ENCODE measurements at places on chromosomes 3 and 15.

- no peak for DNase-seq
These were observed 9.4 kb downstream of the MME start for GRCh38 chr3:155089495-155089894.

DNA sequence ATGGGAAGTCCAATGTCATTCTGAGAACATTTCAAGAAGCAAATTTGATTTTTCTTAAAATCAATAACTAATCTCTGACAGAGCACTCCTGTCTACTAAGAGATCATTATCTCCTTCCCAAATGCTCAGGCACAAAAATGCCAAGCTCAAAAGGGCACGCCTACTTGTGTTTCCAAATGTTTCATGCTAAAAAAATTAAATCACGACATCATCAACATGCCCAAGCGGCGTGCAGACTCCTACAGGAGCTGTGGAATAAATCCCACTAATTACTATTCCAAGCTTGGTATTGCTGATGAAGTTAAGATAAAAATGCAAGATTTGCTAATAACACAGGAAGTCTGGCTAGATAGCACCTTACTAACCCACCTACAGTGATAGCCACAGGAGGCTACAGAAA, 140.8 kb downstream of the OSBPL10 start:
- DNase-seq: no peak

DNA sequence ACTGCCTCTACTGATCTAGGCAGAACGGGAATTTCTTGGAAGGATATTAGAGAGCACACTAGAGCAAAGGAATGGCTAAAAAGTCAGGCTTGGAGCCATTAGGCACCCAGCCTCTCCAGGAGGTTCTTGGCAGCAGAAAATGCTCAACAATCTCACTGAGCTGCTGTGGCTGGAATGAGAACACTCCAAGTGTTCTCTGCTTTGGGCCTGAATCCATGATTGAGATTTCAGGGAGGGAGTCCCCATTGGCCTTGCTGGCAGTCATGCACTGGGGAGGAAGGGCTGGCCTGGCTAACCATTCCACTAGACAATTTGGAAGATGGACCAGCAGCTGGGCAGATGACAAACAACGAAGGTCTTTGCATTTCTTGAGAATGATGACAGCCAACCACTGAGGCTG, 362.6 kb downstream of the SHQ1 start:
- no peak for DNase-seq

GRCh38 chr3:20056725-20057611, 16.7 kb downstream of the KAT2B start:
- no peak for DNase-seq

DNA sequence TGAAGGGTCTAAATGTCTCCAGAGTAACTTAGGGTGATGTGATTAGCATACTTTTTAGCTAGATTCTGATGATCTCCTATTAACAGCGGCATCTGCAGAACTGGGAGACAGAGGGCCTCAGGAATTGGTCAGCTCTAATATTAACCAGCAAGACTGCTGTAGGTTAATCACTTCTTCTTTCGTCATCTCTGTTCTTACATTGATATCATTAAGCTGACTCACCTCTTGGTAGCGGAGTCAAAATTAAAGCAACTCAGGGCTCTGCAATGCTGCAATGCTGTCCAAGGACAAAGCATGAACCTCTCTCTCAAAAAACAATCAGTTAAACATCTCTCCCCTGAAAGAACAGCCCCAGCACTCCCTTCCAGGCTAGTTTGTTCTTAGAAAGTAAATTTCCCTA, 57.5 kb upstream of the TRA2B start:
- no peak for DNase-seq

DNA sequence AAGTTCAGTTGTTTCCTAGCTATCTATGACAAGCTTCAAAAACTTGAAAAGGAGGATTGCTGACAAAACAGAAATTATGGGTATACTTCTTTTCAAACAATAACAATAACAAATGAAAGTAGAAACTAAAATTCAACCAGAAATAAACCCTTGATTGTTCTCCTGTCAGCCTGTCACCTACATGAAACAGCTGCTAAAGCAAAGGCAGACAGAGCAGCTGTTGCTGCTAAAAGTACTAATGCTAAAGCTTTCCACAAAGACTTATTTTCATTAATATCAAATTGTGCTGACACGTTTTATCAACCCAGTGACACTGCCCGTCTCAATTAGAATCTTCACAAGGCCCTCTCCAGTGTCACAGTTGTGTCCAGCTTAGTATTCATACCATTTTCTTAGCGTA, 533.2 kb upstream of the GBE1 start:
- DNase-seq: no peak

GRCh38 chr15:49473031-49473430, 50.0 kb downstream of the FGF7 start:
- no peak for DNase-seq

- no peak for DNase-seq
These were observed 80.3 kb upstream of the HRH1 start for GRCh38 chr3:11074011-11074410.

- peak; percentile 16 for DNase-seq
These were observed 115.9 kb downstream of the CBLB start for GRCh38 chr3:105752791-105753415.

DNA sequence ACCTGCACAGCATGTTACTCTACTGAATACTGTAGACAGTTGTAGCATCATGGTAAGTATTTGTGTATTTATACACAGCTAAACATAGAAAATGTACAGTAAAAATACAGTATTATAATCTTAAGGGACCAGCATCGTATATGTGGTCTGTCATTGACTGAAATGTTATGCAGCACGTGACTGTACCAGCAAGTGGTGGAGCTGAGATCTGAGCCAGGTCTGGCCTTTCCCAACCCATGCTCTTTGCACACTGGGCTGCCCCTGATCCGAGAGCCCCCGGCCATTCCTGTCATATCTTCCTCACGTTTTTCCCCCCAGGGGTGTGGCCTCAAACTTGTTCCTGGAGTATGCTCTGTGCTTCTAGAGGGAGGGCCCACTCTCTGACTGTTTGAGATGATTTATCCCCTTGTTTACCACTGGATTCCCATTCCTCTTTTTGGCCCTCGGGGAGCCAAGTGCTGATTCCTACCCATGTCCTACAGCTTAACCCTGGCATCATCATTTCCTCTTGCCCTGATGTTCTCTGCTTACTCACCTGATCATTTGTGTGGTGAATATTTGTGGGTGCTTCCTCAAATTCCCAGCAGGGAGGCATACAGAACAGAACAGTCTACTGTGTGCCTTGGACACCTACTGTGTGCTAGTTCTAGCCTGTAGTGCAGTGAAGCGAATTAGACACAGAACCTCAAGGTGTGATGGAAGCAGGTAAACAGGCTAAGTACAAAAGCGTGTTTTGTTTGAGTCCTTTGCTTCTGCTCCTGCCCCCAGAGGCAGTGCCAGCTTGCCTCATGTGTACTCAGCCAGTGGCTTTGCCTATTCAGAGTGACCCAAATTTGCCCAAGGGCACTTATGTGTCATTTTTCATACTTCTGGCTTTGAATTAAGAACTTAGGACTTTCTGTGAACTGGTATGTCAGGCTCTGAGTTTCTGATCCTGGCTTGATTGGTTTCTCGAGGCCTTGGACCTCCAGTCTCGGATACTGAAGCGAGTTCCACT, 21.0 kb downstream of the CSRNP1 start:
- DNase-seq: no peak

GRCh38 chr15:41692049-41692448, 31.8 kb downstream of the MGA start:
- no peak for DNase-seq

- no peak for DNase-seq
These were observed 22.3 kb upstream of the P2RY13 start for GRCh38 chr3:151351648-151352047.

- no peak for DNase-seq
These were observed 1.5 kb upstream of the SNX22 start for GRCh38 chr15:64149893-64150578.

DNA sequence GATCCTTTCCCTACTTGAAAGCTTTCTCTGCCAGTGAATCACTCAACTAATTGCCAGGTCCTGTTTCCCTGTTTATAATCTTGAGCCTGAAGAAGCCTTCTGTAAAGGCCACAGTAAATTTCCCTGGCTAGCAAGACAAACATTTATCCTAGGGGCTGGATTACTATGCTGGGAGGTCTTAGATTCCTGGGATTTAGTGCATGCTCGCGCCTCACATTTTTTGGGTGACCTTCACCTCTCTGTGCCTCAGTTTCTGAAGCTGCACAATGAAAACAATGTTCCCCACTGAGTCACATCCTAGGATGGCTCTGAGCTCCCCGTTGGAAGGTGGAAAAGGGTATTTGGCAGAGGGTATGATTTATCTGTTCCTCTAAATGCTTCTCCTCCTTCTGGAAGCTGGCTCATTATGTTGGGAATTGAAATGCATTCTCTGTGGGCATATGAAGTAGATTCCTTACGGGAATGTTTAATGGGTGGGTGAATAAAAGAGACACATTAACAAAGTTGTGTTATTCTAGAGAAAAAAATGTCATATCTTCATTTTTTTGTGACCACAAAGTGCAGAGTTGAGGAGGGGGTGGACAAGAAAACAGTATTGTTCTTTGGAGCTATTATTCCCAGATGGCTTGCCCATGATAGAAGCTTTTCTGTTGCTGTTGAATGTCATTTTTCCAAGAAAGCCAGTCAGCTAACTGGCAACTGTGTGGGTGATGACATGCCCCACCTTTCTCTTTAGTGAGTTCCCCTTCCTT, 32.4 kb downstream of the LSM3 start:
- DNase-seq: no peak

DNA sequence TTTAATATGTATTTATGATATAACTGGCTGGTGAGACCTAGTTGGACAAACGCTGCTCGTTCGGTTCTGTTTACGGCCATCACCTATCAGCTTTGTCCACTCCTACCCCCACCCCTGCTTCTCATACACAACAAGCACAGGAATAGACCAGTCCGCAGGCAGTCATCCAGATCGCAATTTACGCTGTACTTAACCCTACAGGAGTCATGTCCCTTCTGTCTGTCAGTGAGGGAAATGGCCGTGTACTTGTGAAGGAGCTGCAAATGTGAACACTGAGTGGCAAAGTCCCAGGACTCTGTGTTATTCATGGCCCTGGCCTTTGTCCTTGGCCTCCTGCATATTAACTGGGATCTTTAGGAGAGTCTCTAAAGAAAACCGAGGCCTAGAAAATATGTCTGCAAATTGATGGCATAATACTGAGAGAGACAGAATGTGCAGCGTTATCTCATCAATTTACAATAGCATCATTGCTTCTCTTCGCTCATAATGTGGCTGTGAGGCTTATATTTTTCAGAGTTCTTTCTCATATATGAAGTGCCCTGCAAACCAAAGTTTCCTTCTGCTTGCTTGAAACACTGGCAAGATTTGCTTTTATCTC, 7.2 kb upstream of the ABHD10 start:
- no peak for DNase-seq

- no peak for DNase-seq
These were observed 6.3 kb downstream of the EOMES start for GRCh38 chr3:27715863-27716262.

GRCh38 chr3:29755416-29755815, 474.5 kb downstream of the RBMS3 start:
- no peak for DNase-seq

DNA sequence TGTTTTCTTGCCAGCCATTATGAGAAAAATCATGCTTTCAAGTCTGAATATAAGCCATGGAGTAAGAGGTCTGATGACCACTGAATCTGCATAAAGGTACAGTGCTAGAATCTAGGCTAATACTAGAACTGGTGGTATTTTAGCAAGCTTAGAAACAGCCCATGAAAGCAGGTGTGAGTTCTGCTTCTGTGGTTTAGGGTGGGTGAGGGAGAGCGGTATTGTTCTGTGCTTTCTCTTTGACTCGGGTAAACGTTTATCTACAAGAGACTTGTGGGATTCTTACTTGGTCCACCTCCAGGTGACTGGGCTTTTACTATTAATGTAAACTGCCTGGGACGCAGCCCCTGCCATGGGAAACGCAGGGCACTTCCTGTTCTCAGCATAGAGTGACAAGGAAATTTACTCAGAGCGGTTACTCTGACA, 55.2 kb downstream of the PGPEP1L start:
- no peak for DNase-seq

GRCh38 chr3:182760576-182761164, 32.6 kb upstream of the ATP11B start:
- DNase-seq: no peak

- DNase-seq: no peak
These were observed 95.6 kb downstream of the ECT2 start for GRCh38 chr3:172846103-172846561.

- no peak for DNase-seq
These were observed 26.5 kb downstream of the GOLGA6A start for GRCh38 chr15:74055804-74056203.

DNA sequence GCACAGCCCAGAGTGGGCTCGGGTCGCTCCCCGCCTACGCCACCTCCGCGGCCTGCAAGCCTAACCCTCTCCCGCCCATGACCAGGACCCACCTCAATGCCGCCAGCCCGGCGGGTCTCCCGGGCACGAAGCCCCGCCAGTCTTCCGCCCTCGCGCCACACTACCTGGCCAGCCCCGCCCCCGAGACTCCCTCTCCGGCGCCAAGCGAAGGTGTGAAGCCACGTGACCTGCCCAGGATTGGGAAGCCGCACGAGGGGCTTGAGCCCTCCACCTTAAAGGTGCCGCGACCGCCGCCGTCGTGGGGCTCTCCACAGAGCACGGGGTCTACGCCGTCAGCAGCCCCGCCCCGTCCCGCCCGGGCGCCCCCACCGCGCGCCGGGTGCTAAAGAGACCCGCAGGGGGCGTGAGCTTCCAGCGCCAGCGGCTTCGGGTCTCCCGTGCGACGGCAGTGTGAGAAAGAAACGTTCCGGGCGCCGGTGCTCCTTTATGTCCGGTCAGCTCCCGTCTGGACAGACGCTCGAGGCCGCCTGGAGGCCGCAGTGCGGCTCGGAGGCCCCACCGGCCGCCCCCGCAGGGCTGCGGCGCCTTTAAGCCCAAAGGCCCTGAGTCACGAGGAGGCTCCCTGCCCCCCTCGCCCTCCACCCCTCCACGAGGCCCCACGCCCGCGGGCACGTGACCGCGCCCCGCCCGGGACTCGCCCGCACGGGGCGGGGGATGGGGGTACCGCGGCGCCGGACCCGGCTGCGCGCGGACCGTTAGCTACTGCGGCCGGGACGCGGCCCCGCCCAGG, at the start of gene CPEB1:
CPEB1 (minus strand) TSS at position 319 of the 790 bp plus-strand sequence. CDS start 18,904 bp downstream, outside the sequence.
- no peak for DNase-seq

GRCh38 chr3:78906245-78906644, 861.6 kb downstream of the ROBO1 start:
- no peak for DNase-seq

GRCh38 chr15:66760968-66761725, 59.1 kb downstream of the SMAD6 start:
- no peak for DNase-seq

DNA sequence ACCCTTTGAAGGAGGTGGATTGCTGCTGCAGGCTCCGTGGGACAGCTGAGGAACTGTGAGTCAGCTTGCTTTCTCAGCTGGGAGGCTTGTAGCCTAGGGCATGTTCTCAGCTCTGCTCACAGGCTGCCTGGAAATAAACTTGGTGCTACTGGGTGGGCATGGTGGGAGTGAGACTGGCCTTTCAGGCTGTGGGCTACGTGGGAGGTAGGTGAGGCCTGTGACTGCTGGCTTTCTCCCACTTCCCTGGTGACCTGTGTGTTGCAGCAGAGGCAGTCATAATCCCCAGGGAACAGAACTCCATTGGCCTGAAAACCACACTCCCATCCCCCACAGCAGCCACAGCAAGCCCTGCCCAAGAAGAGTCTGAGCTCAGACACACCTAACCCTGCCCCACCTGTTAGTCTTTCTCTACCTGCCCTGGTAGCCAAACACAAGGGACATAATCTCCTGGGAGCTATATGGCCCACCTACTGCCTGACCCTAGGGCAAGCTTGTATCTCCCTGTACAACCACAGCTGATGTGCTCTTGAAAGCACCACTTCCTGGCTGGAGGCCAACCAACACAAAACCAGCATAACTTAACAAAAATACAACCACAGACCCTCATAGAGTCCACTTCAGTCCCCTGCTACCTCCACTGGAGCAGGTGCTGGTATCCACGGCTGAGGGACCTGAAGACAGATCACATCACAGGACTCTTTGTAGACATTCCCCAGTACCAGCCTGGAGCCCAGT, 236.5 kb downstream of the SQOR start:
- no peak for DNase-seq

Data from effector memory CD4-positive, alpha-beta T cell (primary cell).